ENCODE measurements at places on chromosomes 6 and 20.

DNA sequence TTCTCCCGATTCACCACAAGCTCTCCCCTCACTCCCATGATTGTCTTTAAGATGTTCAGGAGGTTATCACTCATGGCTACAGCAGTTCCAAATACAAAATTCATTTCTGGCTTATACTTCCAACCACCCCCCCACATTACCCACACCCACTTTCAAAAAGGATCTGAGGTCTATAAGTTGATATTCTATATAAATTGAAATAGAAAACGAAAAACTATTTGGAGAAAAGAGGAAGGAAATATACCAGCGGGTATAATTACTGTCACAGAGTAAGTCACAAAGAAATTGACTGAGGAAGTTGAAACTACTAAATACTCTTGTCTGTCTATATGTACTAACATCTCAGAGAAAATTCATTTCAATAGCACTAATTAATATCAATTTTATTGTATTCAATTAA lies 112.7 kb upstream of the TNFAIP3 start:
- DNase-seq = no peak

DNA sequence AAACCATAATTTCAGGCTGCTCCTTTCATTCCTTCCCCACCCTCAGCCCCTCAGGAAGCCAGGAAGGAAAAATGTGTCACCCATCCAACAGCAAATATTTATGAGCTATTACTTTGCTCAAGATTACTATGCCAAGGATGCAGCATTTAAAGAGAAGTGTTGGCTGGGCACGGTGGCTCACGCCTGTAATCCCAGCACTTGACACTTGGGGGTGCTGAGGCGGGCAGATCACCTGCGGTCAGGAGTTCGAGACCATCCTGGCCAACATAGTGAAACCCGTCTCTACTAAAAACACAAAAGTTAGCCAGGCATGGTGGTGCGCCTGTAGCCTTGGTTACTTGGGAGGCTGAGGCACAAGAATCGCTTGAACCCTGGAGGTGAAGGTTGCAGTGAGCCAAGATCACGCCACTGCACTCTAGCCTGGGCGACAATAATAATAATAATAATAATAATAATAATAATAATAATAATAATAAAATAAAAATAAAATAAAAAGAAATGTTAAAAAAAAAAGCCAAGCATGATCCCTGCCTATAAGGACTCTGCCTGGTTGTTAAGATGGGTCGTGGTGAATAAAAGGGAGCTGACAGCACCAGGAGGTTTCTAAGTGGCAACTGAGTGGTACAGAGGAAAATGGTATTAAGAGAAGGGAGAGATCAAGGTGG lies 20.5 kb upstream of the TIAM2 start:
- DNase-seq = no peak

DNA sequence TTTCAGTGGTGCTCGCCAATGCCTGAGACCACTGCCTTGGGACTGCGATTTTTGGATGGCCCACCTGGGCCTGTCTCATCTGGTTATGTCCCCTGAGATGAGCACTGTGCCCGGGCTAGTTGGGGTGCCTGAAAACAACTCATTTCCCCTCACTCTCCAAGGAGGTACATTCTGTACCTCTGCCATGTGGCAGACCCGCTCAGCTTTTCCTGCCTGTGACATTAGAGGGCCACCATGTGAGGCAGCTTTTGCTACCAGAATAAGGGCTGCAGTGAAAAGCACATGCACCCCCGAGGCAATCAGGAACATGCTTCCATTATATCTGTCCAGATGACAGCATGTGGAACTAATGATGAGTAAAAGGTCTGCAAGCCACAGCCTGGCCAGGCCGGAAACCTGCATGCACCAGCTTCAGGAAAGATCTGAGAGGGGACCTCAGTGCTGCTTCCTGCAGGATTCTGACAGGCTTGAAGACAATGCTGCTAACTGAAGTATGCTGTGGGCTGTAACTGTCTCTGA lies 11.3 kb upstream of the SRSF6 start:
- no peak for DNase-seq

GRCh38 chr6:10791673-10792072 lies 44.1 kb downstream of the TMEM14B start:
- DNase-seq = no peak

DNA sequence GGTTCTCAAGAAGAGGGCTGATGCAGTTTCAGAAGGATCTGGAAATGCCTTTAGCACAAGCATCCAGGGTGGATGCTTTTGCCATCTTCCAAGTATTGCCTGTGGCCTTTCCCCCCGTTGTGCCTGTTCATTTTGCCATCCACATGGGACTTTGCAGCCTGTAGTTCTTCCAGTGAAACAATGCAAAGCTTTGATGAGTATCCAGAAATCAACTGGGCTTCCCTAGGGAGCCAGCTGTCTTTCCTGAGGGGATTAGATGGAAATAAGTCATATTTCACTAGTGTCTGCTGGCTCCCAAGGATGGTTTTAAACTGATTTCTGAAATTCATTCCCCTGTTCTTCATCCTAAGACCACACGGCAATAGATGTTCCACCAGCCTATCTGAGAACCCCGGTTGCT lies 63.3 kb downstream of the CAP2 start:
- no peak for DNase-seq

DNA sequence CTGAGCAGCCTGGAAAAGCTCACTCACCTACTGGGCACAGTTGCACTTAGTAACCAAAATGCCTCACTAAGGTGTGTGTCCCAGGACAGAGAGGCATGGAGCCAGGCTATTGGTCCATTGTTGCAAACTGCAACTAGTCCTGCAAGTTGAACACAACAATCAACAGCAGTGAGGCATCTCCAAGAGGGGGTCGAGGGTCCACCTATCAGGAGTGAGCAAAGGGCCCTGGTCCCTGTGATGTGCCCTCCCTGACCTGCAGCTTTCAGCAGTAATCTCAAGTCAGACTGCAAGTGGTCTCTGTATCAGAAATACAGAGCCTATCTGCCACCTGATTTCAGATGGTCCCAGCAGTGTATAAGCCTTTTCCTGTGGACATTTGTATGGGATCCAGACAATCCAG lies 50.2 kb upstream of the TGM3 start:
- DNase-seq = no peak

GRCh38 chr6:36853325-36853724 lies 14.1 kb upstream of the CPNE5 start:
- peak; percentile 91 for DNase-seq

GRCh38 chr6:18062733-18063132 lies 59.7 kb downstream of the NHLRC1 start:
- no peak for DNase-seq

DNA sequence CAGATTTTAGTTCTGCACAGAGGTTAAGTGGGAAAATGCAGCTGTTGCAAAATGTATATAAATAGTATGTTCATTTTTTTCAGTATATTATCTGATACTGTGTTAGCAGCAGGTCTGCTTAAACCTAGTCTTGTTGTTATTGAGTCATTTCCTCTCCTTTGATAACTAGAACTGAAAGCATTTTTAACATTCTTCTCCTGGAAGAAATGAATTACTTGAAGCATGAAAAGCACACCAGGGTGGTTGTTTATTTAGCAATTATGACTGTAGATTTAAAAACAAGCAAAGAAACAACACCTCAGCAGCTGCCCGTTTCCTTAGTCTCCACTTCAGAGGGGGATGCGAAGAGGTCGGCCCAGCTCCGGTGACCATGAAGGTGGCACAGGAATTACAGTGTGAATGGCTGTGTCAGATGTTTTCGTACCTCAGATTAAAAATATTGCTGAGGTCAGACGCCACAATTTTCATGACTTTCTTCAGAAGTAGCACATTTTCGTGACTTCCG lies 53.5 kb downstream of the GOPC start:
- no peak for DNase-seq

- no peak for DNase-seq
These were observed 261.4 kb upstream of the TFAP2D start for GRCh38 chr6:50451826-50452400.

GRCh38 chr6:45491048-45491735 lies 113.5 kb upstream of the SUPT3H start:
- DNase-seq = no peak

DNA sequence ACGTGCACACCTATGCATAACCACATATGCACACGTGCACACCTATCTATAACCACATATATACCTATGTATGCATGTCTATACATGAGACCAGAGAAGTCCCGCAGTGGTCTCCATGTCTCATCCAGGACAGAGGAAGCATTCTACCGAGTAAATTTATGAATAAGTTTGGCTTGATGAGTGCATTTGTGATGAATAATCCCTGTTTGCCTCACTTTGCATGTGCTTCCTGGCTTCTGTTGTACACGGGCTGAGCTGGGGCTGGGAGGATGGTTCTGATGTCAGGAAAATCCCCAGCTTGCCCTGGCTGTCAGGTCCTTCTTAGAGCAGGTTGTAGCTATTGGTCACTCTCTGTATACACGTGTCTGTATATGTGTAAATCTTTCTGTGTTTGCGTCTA lies 157.6 kb upstream of the RPS6KA2 start:
- no peak for DNase-seq

DNA sequence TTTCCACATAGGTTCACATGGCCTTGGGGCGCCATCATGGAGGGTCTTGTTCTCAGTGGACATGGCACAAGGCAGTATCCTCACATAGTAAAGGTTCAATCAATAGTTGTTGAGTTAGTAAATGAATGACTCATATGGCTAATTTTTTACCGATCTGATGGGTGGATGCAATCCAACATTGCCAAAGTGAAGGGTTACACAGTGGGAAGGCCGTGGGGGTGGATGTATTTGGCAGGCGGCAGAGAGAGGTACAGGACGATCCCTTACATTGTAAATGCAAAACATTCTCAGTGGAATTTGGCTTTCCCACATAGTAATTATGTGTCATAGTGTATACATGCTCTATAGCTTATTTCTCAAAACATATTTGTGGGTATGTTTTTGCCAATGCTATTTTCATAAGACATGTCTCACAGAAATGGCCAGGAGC lies 21.0 kb upstream of the PDE7B start:
- DNase-seq = no peak

GRCh38 chr6:18720075-18720474 lies 332.9 kb downstream of the RNF144B start:
- DNase-seq = no peak

DNA sequence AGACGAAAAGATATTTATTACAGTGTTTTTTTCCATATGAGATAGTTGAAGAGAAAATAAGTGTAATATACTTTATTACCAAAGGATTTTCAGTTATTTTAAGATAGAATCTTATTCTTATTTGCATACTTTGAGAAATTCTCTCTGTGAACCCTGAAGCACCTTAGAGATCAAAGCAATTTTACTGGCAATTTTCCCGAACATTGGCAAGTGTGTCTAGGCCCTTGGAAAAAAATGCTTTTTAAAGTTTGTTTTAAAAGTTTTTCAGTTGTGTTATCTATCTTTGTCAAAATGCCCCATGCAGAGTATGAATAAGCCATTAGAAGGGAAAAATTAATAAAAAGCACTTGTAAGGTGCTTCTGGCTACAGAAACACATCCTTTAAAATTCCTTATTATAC lies 276.8 kb upstream of the HSF2 start:
- DNase-seq = no peak

DNA sequence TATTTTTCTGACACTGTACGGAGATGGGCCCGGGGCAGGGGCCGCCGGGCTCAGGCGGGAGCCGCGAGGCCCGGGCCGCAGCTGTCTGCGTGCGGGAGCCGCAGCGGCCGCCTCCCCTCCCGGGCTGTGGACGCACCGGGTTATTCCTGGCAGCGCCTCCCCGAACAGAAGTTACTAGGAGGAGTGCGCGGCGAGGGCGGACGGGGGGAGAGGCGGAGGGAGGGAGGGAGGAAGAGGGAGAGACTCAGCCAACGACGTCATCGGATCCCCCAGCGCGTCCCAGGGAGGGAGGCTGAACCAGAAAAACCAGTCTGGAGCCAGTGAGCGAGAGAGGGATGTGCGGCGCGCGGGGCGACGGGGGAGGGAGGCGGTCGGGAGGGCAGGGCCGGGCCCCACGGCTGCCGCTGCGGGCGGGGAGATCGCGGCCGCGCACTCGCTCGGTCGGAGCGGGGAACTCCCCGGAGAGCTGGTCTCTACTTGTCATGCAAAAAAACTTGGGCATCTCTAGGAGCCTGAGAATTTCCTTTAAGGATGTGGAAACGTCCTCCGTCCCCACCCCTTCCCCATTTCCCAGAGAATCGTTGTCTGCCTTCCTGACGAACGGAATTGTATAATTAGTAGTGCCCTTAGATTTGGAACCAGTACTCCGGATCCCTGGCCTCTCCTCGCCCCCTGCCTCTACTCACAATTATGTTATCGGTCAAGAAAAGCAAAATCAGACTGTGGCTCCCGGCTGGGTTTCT lies 1.4 kb upstream of the HIVEP2 start:
- DNase-seq = peak; percentile 91

DNA sequence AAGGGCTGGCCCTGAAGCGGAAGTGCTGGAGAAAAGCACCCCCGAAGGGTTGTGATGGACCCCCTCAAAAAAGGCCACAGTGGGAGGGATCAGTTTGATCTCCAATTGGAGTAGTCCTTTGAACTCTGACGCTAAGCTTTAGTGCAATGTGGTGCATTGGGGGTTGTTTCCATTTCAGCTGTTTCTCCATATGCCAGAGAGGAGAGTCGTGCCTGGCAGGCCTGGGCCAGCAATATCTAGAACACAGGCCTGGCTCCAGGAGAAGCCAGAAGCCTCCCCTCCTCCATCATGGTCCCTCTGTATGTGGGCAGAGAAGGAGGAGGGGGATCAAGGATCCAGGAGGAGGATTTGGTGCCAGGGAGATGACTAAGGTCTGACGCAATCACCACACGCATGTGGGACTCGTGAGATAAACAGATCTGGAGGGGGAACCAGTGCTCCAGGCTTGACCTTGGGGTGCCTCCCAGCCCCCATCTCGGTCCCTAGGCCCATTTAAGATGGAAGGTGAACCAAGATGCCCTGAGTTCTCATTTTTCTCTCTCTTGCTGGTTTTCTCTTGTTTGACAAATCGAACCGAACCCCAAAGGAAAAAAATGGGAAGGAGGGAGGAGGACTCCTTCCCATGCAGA lies 517.4 kb upstream of the JARID2 start:
- no peak for DNase-seq

DNA sequence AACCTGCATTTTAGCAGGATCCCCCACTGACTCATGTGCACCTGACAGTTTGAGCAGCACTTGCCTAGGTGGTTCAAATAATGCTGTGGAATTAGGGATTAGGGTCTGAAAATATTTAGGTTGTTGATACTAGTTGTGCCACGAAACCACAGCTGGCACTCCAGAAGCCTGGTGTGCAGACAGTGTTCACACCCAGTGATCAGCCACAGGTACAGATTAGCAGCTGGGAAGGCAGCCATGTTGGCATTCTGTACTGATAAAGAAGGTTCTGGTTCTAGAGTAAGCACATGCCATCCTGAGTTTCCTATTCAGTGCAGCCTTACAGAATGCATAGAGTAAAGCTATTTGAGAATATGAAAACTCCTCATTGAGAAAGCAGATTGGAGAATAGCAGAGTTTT lies 30.1 kb downstream of the TMEM74B start:
- DNase-seq = no peak
